ENCODE measurements at places on chromosomes 5 and 9.
A peak's percentile ranks its signal among the peaks of the same experiment; 100 is the strongest.

DNA sequence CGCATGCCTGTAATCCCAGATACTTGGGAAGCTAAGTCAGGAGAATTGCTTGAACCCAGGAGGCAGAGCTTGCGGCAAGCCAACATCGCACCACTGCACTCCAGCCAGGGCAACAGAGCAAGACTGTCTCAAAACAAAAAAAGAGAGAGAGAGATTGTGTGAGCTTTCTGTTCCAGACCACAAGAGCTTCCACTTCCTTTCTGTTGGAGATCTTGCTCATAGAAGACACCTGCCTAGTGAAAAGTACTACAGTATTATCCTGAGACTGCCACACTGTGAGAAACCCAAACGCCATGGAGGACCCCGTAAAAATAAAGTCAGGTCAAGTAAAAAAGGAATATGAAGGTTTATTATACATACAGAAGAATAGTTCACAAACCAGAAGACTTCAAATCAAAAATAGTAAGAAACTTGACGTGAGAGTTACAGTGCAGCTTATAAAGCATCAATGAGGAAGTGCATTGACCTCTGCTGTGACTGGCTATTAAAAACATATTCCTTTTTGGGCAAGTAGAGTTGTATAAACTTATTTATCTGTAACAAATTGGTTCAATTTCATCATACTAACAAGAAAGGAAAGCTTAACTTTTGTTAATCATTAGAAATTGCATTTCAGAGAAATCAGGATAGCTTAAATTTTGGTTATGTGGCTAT is 4.3 kb upstream of the EMB start:
- DNase-seq = no peak

GRCh38 chr9:108423433-108423832 is 432.4 kb downstream of the ACTL7B start:
- DNase-seq = no peak

GRCh38 chr5:180070756-180071530 is 616 bp downstream of the RNF130 start:
- DNase-seq = no peak

- DNase-seq = no peak
These were observed 21.4 kb downstream of the TTLL11 start for GRCh38 chr9:122071715-122072114.

DNA sequence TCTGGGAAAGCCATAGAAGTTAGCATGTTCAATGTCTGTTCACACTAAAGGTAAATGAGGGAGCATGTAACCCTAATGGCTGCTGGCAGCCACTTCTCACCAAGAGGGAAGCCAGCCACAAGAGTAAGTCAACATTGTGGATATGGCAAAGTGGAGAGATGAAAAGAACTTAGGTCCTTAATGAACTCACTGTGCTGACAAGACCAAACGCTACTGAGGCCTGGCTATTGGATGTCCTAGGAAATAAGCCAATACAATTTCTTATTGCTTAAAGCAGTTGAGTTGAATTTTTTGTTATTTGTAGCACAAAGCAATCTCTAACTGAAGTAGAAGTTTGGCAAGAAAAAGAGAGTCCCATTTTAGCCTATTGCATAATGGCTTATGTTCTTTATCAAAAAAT is 6.8 kb downstream of the GPR150 start:
- DNase-seq = no peak

DNA sequence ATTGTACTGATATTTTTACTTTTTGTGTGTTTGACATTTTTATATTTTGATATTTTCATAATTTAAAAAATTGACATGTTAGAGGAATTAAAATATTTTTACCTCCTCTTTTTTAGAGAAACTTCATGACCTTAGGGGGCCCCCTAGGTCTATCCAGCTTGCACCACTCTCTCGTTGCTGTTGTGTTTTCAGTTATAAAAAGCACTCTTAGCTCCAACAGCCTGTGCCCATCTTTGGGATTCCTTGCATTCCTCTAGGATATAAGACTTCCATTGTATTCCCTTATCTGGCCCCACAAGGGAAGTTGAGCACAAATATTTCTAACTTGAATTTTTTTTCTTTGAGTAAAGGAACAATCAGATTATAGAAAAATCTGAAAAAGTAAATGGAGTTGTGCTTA is 245.3 kb downstream of the SH3GL2 start:
- no peak for DNase-seq

- peak; percentile 18 for DNase-seq
These were observed 176.9 kb upstream of the WWC1 start for GRCh38 chr5:168114444-168115017.

DNA sequence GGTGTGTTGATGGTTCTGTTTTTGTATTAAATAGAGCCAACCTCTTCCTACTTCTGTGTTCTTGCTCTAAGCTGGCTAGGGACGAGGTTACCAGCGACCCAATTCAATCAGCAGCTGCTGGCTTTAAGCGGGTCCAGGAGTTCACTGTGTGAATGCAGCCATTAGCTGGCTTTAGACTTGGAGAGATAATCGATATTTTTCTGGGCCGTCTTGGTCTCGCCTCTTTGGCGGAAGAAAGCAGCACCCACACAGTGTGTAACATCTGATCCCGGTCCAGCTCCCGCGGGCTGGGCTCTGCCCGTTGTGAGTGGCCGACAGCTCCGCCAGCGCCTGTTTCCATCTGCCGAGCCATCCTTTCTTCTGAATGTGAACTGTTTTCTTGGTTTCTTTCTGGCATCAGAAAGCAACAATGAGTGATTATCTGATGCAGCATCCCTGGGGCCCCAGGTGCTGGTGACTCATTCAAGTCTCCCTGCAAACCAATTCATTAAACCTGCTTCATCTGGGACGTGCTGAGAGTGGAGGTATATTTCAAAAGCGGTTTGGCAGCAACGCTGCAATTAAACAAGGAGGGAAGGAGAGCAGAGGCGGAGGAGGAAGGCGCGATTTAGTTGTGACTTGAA is 90.8 kb upstream of the IRX4 start:
- DNase-seq = no peak

- no peak for DNase-seq
These were observed 157.2 kb upstream of the DMRT1 start for GRCh38 chr9:684054-684890.

GRCh38 chr5:143692342-143692741 is 119.6 kb upstream of the HMHB1 start:
- DNase-seq = no peak

DNA sequence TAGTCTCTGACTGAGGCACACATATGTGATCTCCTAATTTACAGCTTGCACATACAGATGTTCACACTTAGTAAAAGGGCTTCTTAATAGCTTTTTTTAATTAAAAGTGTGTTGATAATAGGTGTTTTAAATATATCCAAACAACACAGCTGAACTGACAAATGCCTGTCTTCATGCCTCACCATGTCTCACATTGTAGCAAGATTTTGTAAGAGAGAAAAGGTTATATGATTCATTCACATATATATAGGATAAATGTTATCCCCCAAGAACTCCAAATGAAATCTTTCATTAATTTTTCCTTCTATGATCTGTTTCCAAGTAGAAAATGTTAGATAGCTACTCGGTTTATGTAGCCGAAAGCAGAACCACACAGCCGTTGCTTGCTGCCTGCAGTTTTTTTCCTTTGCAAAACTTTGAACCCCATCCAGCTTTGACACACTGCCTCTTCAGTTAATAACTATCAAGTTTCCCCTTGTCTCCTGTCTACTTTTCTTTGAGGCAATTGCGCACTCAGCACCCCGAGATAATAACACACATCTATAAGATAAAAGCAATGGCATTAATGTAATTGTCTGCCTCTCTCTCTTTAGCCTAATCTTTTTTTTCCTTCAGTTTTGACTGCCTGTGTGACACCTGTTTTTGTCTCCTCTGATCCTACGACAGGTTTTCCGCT is 299.2 kb downstream of the BNC2 start:
- no peak for DNase-seq

DNA sequence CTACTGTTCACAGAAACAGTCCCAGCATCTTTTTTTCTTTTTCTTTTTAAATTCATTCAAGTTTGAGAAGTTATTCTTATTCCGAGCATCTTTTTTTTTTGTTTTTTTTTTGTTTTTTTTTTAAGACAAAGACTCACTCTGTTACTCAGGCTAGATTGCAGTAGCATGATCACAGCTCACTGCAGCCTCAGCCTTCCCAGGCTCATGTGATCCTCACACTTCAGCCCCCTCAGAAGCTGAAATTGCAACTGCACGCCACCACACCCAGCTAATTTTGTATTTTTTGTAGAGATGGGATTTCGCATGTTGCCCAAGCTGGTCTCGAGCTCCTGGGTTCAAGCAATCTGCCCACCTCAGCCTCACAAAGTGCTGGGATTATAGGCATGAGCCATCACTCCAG is 36.4 kb upstream of the CHD1 start:
- no peak for DNase-seq

- no peak for DNase-seq
These were observed 8.2 kb downstream of the NR2F1-AS1 start for GRCh38 chr5:93572608-93573353.

DNA sequence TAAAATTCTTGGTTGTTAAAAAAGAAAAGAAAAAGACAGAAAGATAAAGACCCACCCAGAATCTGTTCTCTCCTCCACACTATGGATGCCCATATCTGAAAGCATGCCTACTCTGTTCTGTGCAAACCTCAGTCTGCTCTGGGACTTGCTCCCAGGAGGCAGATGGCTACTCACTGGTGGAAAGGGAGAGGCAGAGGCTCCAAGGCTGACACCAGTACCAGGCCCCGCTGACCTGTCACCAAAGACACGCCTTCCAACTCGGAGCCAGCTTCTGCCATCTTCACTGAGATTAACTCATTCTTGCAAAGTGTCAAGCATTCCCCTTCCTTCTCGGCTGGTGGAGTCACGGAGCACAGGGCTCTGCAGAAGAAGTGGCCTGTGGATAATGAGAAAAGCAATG is 21.6 kb downstream of the SH3TC2 start:
- DNase-seq = no peak

- no peak for DNase-seq
These were observed 272.2 kb downstream of the AUH start for GRCh38 chr9:91089405-91090129.

- DNase-seq = no peak
These were observed 240.8 kb downstream of the MCTP1 start for GRCh38 chr5:95044096-95044495.

DNA sequence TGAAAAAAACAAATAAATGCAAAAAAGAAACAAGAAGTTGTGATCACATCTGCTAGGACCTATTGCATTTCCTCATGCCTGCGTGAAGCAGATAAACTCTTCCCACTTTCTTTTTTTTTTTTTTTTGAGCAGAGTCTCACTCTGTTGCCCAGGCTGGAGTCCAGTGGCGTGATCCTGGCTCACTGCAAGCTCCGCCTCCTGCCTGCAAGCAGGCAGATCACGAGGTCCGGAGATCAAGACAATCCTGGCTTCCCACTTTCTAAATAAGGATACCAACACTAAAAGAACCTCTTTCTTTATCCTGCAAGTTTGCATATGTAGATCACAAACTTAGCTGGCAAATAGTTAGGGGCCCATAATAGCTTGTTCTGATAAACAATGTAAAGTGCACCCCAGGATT is 128.6 kb downstream of the ASTN2 start:
- no peak for DNase-seq

- no peak for DNase-seq
These were observed 79.7 kb upstream of the SSBP2 start for GRCh38 chr5:81830596-81830995.

- no peak for DNase-seq
These were observed 10.7 kb downstream of the ABO start for GRCh38 chr9:133264235-133264764.

DNA sequence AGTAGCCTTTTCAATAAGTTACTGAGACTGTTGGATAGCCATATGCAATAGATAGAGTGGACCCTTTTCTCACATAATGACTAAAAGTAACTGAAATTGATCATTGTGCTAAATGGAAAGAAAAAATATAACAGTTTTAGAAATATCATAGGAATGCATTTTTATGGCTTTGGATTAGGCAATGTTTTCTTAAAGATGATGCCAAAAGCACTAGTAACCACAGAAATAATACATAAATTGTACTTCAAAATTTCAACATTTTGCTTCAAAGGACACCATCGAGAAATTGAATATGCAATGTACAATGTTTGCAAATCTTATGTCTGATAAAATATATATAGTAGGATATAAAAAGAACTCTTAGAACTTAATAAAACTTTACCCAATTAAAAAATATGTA is 1267.5 kb upstream of the CDH9 start:
- no peak for DNase-seq

DNA sequence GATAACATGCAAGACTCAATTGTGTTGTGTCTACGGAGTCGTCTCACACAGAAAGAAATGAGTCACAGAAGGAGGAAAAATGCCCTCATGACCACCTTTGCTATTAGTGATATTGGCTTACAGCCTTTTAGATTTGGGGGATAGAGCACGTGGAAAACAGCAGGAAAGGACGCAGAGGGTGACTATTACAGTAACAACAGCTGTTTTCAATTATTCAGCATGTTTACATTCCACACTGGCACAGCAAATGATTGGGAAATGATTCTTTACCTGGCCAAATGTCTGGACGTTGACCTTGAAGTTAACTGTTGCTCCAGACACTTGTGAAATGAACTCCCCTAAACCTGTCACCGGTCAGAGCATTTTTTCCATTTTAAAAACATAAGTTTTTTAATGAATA is 46.8 kb downstream of the APTX start:
- no peak for DNase-seq

GRCh38 chr5:172342918-172343317 is 59.4 kb upstream of the UBTD2 start:
- no peak for DNase-seq

DNA sequence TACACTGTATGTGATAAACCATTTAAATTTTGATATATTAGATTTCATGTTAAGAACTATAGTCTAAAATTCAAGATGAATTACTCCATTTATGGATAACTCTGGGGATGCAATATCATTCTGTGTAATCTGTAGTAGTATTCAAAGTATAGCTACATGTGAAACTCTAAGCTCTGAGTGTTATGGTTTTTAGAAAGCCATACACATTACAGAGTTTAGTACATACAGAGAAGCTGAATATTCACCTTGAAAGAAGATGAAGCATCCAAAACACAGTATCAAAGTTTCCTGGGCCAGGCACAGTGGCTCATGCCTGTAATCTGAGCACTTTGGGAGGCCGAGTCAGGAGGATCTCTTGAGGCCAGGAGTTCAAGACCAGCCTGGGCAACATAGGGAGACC is 25.0 kb downstream of the ABHD17B start:
- DNase-seq = no peak

- DNase-seq = no peak
These were observed 50.7 kb downstream of the ICE1 start for GRCh38 chr5:5473226-5473625.

- DNase-seq = no peak
These were observed 249.5 kb downstream of the PRELID2 start for GRCh38 chr5:145585443-145586148.

GRCh38 chr5:54362992-54363625 is 52.7 kb upstream of the ARL15 start:
- no peak for DNase-seq

Measured in T-cell (primary cell).